GM18507 (cell line): ENCODE measurements at places on chromosomes 7 and 10.

GRCh38 chr7:94943134-94943533, 35.7 kb downstream of the PPP1R9A start:
- DNase-seq, result no peak

- DNase-seq, result no peak
These were observed 137.3 kb upstream of the AGR3 start for GRCh38 chr7:17019106-17019505.

DNA sequence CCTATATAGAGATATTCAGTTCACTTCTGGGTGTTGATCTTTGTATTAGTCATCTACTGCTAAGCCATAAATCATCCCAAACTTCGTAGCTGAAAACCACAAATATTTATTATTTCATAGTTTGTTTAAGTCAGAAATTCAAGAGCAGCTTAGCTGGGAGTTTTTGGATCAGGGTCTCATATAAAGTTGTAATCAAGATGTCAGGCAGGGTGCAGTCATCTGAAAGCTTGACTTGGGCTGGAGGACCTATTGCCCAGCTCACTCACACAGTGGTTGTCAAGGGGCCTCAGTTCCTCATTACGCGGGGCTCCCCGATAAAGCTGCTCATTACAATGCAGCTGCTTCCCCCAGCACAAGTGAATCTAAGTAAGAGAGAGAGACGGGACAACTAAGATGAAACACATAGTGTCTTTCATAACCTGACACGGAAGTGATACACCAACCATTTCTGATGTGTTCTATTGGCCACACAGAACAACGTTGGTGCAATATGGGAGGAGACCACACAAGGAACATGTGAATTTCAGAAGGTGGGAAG, 15.7 kb downstream of the PPP1R3C start:
- DNase-seq, result no peak

GRCh38 chr10:132745511-132745910, 40.4 kb downstream of the NKX6-2 start:
- DNase-seq, result no peak

- DNase-seq, result no peak
These were observed 25.8 kb upstream of the LANCL2 start for GRCh38 chr7:55339033-55340000.

GRCh38 chr10:22624287-22624738, 90.1 kb downstream of the PIP4K2A start:
- no peak for DNase-seq

- no peak for DNase-seq
These were observed 51.2 kb upstream of the SEMA3A start for GRCh38 chr7:84245835-84246234.

GRCh38 chr10:115063701-115064658, 29.2 kb upstream of the ATRNL1 start:
- no peak for DNase-seq

- DNase-seq, result no peak
These were observed 268.6 kb upstream of the KLF14 start for GRCh38 chr7:131002600-131002999.

GRCh38 chr7:150971242-150972022, 6.7 kb downstream of the KCNH2 start:
- DNase-seq, result no peak

DNA sequence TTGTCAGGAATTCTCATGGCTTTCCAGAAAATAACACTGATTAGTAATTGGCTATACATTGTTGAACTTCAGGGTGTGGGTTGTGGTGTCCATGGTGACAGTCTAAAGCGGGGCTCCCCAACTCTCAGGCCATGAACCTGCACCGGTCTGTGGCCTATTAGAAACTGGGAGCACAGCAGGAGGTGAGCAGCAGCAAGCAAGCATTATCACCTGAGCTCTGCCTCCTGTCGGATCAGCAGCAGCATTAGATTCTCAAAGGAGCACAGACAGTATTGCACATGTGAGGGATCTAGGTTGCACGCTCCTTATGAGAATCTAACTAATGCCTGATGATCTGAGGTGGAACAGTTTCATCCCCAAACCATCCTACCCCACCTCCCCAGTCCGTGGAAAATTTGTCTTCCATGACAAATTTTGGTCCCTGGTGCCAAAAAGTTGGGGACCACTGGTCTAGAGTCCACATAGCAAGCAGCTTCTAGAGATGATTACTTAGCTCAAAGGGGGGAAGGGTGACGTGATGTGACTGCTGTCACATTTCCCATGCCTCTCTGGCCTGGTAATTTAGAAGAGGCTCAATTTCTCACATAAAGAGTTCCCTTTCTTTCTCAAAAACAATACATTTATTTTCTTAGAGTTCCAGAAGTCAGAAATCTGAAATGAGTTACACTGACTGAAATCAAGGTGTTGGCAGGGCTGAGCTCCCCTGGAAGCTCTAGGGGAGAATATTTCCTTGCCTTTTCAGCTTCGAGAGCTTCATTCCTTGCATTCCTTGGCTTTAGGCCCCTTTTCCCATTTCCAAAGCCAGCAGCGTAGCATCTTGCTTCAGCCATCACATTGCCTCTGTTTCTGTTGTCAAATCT, 17.6 kb upstream of the FAM221A start:
- DNase-seq, result no peak

DNA sequence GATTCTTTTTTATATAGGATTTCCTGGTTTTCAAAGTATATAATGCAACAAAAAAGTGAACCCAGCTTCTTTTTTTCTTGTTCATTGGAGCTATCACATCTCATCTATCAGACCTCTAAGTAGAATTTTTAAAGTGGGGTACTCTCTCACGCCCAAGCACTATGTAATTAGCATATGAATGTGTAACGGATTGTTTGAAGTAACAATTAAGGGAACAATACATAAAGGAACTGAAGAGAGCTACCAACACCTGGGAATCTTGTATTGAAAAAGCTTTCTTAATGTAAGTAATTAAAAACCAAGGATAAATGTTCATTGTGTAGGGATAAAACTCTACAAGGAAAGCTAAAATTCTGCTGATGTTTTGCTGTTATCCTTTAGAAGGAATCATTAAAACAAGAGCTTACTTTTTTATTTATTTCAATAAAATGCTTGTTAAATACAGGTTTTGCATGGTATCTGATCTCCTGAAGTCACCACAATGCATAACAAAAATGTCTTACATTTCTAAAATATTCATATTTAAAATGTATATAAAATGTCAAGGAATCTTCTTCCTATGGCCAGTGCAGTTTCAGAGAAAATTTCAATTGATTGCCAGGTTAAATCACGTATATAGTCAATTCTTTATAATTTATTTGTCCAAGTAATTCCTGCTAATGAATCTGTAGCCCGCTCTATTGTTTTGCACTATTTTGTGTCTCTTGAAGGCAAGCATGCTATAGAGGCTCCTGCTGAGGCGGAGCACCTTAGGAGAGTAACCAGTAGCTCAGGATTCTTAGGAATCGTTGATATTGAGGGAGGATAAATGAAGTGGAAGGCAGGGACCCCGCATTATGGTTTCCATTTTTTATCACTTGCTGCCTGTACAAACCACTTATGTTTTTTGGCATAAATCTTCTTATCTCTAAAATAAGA, 51.6 kb downstream of the PTPRZ1 start:
- no peak for DNase-seq

DNA sequence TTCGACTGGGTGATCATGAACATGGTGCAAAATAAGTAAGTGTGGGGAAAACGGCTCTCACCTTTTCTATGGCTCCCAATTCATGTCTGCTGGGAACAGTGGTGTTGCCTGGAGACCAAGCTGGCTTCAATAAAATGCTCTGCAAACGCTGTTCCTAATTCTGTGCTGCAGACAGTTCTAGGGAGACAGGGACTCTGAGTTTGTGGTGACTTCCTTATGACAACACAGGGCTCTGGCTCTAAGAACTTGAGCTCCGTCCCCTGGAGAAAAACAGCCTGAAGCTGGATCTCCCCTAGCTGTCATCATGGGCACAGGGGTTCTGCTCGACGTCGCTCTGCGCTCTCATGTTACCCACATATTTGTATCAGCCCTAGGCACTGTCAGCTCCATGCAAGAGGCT, 61.0 kb upstream of the INSYN2A start:
- no peak for DNase-seq

GRCh38 chr7:50262446-50262845, 42.1 kb upstream of the IKZF1 start:
- DNase-seq, result no peak

DNA sequence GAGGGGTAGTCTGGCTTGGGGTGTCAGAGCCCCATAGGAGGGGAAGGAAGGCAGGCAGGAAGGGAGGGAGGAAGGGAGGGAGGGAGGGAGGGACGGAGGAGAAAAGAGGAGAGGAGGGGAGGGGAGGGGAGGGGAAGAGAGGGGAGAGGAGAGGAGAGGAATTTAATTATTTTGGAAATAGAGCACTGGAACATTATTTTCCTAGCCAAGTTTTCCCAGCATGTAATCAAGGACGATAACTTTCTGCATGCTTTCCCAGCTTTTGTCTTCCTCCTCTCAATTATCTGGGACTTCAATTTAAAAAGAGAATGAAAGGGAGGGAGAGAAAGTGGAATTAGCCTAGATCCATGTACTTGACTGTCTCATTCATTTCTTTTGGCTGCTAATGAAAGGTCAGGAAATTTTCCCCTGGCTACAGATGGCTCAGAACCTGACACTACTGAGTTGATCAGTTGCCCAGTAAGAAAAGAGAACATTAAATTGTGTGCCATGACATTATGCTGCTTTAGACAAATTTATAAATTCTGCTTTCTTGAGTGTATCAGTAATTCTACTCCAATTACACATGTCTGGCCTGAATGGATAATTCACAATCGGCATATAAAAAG, 148.8 kb downstream of the LRRC4 start:
- DNase-seq, result no peak

- no peak for DNase-seq
These were observed 229.8 kb downstream of the FOXP2 start for GRCh38 chr7:114644455-114644854.

- DNase-seq, result no peak
These were observed 36.7 kb downstream of the OSBPL3 start for GRCh38 chr7:24943096-24943948.

GRCh38 chr7:109354000-109354399, 784.3 kb downstream of the DNAJB9 start:
- DNase-seq, result no peak

GRCh38 chr10:60611291-60611747, 167.0 kb upstream of the CDK1 start:
- no peak for DNase-seq

- no peak for DNase-seq
These were observed 76.1 kb upstream of the ZEB1 start for GRCh38 chr10:31242902-31243301.

- DNase-seq, result no peak
These were observed 626.0 kb downstream of the SORCS3 start for GRCh38 chr10:105266966-105267539.

GRCh38 chr7:116030651-116031276, at the start of gene TFEC:
Gene TFEC (minus strand): TSS chr7:116030763. CDS start chr7:115984441, 46,322 bp downstream.
- no peak for DNase-seq

- DNase-seq, result no peak
These were observed 40.5 kb upstream of the RHEB start for GRCh38 chr7:151560243-151560642.

- no peak for DNase-seq
These were observed 39.0 kb downstream of the CDH23 start for GRCh38 chr10:71435571-71436267.

GRCh38 chr10:100790761-100791208, 45.4 kb downstream of the PAX2 start:
- DNase-seq, result no peak

- no peak for DNase-seq
These were observed 280.9 kb upstream of the AKR1E2 start for GRCh38 chr10:4545062-4545461.

- DNase-seq, result no peak
These were observed 98.9 kb downstream of the WDR11 start for GRCh38 chr10:120950051-120950561.

DNA sequence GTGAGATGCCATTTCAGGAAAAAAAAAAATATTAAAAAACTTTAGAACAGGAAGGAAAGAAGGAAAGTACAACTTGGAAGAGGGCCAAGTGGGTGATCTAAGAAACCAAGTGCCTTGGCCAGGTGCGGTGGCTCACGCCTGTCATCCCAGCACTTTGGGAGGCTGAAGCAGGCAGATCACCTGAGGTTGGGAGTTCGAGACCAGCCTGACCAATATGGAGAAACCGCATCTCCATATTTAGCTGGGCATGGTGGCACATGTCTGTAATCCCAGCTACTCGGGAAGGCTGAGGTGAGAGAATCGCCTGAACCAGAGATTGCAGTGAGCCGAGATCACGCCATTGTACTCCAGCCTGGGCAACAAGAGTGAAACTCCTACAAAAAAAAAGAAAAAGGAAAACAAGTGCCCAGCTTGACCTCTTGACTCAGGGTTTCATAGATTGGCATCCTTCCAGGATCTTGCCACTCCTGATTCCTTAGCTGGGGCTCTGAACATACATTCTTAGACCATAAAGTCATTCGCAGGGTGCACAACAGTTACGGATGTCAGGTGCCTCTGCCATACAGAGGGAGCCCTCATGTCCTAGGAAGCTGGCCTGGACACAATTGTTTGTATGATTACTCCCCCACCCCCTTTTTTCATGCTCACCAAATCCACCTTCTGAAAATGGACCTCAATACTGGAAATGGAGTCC, 2.1 kb upstream of the GUSB start:
- no peak for DNase-seq
